SJSA1 (cell line): ENCODE measurements at places on chromosomes 7 and 10.

- H3K27me3 ChIP-seq: no peaks in the 10 kb centered on the region
- DNase-seq: no peak
- no peak overlapping the region for H3K27ac ChIP-seq
- H3K36me3 ChIP-seq: no peaks in the 10 kb centered on the region
Measured at GRCh38 chr10:6926971-6927370, 346.9 kb upstream of the PRKCQ start.

DNA sequence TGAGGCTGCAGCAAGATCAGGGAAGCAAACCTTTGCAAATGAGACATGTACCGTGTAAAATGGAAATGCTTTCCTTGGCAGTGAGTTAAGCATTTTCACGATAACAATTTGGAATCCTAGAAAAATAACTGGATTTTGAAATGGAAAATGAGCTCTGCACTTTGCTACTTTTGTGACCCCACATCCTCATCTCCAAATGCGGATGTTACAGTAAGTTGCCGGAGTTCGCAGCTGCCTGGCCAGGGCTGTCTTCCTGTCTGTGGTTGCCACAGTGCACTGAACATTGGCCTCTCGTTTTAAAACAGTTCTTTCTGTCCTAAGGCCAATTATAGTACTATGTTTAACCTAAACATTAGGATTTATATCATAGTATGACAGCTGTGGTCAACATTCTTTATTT, 136.2 kb upstream of the FZD8 start:
- H3K36me3 ChIP-seq: no peaks in the 10 kb centered on the region
- DNase-seq: no peak
- H3K4me3 ChIP-seq: no peak overlapping the region
- H3K27ac ChIP-seq: no peak overlapping the region
- no peaks in the 10 kb centered on the region for H3K27me3 ChIP-seq
- peaks cover 2% of the 10 kb centered on the region; the same call in 1 of the 2 replicates for H3K4me1 ChIP-seq

GRCh38 chr7:66204822-66205740, at the start of gene TPST1:
Gene TPST1, plus strand, starts transcription at chr7:66205334. Its CDS starts 35,092 bp downstream, at chr7:66240426.
- H3K36me3 ChIP-seq: peaks cover 14% of the 10 kb centered on the region
- DNase-seq: peak; percentile 91

DNA sequence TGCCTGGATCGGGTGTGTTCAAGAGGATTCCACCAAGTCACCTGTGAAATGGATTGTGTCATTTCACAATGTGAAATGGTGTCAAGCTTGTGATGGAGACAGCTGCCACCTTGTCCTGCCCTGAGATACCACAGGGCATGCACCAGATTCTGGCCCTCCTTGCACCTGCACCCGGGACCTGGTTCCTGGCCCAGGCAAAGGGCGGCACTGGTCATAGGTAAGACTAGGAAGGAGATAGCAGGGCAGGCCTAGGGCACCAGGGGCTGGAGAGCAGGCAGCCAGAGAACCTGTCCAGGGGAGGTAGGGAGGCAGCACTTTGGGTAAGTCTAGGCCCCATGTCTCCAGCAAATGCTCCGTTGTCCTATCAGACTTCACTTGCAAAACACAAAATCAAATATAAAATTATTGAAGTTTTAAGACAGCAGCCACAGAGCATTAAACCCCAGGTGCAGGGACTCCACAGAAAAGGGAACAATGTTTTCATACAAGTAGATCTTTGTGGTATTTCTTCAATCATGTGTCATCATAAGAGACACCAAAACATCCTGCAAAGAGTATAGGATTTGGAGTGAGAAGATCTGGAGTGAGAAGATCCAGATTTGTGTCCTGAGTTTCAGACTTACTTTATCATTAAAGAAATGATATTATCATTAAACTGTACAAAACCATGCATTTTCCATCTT, 22.7 kb upstream of the ZNF800 start:
- H3K4me1 ChIP-seq: no peaks in the 10 kb centered on the region
- no peaks in the 10 kb centered on the region for H3K36me3 ChIP-seq
- no peak for DNase-seq
- no peaks in the 10 kb centered on the region; the same call in 1 of the 2 replicates for H3K27me3 ChIP-seq
- H3K27ac ChIP-seq: no peak overlapping the region
- no peak overlapping the region for H3K4me3 ChIP-seq

DNA sequence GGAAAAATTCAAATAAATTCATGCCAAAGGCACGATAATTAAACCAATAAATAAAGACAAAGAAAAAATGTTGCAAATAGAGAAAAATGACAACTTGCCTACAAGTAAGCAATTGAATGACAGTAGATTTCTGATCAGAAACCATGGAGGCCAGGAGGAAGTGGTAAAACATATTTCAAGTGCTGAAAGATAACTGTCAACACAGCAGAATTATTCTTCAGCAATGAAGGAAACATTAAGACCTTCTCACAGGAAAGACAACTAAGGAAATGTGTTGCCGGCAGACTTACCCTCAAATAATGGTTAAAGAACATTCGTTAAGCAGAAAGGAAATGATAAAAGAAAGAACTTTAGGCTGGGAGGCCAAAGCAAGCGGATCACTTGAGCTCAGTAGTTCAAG, 30.4 kb downstream of the RUNDC3B start:
- H3K27me3 ChIP-seq: no peaks in the 10 kb centered on the region
- no peaks in the 10 kb centered on the region for H3K36me3 ChIP-seq
- no peak overlapping the region for H3K27ac ChIP-seq
- no peak for DNase-seq
- H3K4me3 ChIP-seq: no peak overlapping the region
- H3K4me1 ChIP-seq: no peaks in the 10 kb centered on the region

- no peak overlapping the region for H3K4me3 ChIP-seq
- no peak for DNase-seq
Measured at GRCh38 chr7:3461923-3462322, 160.9 kb downstream of the SDK1 start.

DNA sequence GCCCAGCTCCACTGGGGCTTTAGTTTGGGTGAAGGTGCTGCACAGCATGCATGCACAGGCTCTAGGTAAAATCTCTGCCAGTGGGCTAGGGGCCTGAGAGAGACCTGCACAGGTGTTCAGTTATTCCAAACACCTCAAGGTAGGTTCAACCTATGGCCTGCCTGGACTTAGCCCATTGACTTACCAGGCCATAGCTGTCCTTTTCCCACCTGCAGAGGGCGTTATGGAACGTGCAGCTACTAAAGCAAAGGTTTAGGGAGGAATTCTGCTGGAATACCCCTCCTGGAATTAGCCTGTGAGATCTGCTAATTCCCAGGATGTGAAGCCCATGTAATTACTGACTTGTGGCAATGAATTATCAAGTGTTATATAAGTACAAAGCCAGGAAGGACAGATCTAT, 3.6 kb downstream of the VWC2 start:
- peaks cover 21% of the 10 kb centered on the region for H3K27me3 ChIP-seq
- no peak overlapping the region for H3K4me3 ChIP-seq
- no peak overlapping the region for H3K27ac ChIP-seq
- DNase-seq: no peak
- no peaks in the 10 kb centered on the region for H3K36me3 ChIP-seq

- peaks cover 32% of the 10 kb centered on the region for H3K4me1 ChIP-seq
- H3K27me3 ChIP-seq: no peaks in the 10 kb centered on the region
- H3K36me3 ChIP-seq: no peaks in the 10 kb centered on the region
- DNase-seq: peak; percentile 99
- H3K4me3 ChIP-seq: peak overlapping the region; percentile 6; the same call in 1 of the 2 replicates
- H3K27ac ChIP-seq: peak overlapping the region; percentile 92
Measured at GRCh38 chr10:21292763-21293517, 232.5 kb downstream of the SKIDA1 start.

DNA sequence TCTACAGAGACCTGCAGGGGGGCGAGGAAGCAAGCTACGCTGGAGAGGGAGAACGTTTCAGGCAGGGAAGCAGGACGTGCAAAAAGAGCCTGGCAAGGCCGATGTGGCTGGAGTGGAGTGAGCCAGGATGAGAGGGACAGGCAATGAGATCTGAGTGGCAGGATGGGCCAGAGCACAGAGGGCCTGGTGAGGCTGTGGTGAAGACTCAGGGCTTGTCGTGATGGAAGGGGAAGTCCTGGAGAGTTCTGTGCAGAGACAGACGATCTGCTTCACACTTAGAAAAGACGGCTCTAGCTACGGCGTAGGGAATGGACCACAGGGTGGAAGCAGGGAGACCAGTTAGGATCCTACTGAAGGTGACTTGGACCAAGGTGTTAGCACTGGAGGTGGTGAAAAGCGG, 87.0 kb downstream of the SH3PXD2A start:
- no peak overlapping the region for H3K4me3 ChIP-seq
- DNase-seq: no peak
- no peaks in the 10 kb centered on the region for H3K27me3 ChIP-seq
- H3K4me1 ChIP-seq: peaks cover 20% of the 10 kb centered on the region

GRCh38 chr10:49150426-49150825, 16.6 kb upstream of the FAM170B start:
- H3K4me3 ChIP-seq: no peak overlapping the region
- H3K4me1 ChIP-seq: no peaks in the 10 kb centered on the region
- no peak for DNase-seq
- H3K27ac ChIP-seq: no peak overlapping the region
- H3K36me3 ChIP-seq: no peaks in the 10 kb centered on the region
- no peaks in the 10 kb centered on the region for H3K27me3 ChIP-seq

DNA sequence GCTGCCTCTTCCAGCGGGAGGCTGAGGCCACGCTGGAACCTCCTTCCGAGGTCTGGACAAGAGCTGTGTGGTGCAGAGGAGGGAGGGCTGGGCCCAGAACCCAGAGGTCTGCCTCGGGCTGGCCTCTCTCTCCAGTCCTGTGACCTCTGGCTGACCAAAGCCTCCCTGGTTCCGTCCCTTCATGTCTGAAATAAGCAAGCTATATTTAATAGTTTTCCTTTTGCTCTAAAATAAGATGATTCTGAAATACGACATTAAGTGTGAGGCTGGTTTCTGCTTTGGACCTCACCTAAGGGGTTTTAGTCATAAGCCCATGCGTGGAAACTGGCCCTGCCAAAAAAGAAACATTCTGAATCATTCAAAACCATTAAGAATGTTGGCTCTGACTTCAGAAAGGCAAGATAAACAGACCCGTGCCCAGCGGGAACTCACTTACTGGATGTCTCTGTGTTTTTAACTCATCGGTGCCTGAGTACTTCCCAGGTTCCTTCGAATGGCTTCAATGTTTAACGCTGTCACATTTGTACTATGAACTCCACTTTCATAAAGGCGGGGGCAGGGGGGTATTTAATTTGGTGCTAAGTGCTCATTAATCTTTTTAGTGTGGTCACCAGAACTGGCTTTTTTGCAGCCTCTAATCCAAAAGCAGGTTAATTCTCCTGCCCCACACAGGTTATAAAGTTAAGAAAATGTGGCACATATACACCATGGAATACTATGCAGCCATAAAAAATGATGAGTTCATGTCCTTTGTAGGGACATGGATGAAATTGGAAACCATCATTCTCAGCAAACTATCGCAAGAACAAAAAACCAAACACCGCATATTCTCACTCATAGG, 157.5 kb upstream of the KLF14 start:
- DNase-seq: peak; percentile 80
- peak overlapping the region; percentile 68 for H3K27ac ChIP-seq
- peaks cover 96% of the 10 kb centered on the region for H3K4me1 ChIP-seq
- no peaks in the 10 kb centered on the region for H3K27me3 ChIP-seq

DNA sequence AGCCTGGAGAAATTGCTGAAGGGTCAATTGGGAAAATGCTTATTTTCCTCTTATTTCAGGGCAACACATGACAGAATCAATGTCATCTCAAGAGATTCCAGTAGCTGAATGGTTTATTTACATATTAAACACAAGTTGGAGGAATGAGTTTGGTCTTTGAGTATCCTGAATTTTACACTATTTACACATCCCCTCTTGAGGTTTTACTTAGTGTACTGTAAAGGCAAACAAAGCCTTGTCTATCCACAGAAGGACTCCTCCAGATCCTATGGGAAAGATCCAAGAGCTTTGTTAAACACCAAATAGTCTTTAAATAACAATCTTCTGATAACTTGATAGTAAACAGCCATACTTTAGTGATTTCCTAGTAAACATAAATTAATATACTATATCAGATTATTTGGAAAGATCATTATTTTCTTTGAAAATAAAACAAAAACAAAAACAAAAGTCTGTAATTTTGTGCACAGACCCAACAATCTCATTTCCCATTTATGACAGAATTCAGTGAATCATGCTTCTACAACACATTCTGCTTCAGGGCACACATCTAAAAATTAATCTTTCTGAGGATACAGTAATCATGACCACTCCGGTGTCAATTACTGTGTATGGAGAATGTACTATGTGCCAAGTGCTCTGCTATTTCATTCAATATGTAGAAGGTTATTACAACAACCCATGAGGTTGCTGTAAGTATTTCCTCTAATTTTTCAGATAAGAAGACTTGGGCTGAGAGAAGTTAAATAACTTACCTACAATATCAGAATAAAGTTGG, 575.0 kb upstream of the LRRTM3 start:
- no peaks in the 10 kb centered on the region for H3K4me1 ChIP-seq
- H3K27me3 ChIP-seq: no peaks in the 10 kb centered on the region

DNA sequence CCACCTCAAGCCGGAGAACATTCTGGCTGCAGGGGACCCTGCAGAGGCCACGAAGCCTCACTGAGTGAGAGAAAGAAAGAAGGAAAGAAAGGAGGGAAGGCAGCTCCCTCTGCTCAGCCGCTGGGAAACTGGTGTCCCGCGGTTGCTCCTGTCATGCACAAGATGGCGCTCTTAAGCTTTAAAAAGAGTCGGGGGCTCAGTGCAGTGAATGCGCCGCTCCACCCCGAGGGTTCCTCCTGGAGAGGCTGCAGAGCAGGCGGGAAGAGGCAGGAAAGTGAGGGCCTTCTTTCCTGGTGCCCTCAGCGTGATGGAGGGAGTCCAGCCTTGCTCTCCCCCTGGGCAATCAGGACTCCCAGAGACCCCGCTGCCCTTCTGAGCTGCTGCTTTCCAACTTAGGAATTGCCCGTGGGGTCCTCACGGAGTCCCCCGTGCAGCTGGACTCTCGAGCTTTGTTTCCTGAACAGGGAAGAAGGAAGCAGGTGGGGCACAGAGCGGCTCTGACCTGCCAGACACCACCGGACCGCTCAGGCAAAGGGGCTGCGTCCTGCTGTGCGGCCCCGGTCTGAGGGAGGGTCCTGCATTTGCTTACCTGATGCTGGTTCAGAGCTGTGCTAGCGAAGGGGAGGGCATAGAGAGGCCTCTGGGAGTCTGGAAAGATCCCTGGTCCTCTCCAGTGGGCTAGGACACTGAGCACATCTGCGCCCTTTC, 141.9 kb upstream of the MKI67 start:
- no peaks in the 10 kb centered on the region for H3K4me1 ChIP-seq
- H3K27me3 ChIP-seq: no peaks in the 10 kb centered on the region
